Activated T-helper 2 cell treated with anti-CD3 and anti-CD28 coated beads, Interferon-gamma antibody, Interleukin-2, Interleukin-4, amounts not matched to agents 10 μg/mL and 5 μg/mL and 100 μg/mL, durations not matched to agents 14 hours and 24 hours and 36 hours (primary cell): ENCODE measurements at places on chromosomes 7 and 10. TPM values are rescaled to one million over a fixed set of nuclear protein-coding genes. Genes with fewer than 3 reads are reported as not detected.

SEMA4G gene
- 1.3 and 1.6 TPM in 2 replicates for total RNA-seq

KIF5B gene
- total RNA-seq = 76.6 and 79.0 TPM in 2 replicates

MBLAC1 gene
- 2.8 and 2.9 TPM in 2 replicates for total RNA-seq

EMX2 gene
- not detected in 2 replicates for total RNA-seq

SPDYE2 gene
- not detected in 2 replicates for total RNA-seq

DNA sequence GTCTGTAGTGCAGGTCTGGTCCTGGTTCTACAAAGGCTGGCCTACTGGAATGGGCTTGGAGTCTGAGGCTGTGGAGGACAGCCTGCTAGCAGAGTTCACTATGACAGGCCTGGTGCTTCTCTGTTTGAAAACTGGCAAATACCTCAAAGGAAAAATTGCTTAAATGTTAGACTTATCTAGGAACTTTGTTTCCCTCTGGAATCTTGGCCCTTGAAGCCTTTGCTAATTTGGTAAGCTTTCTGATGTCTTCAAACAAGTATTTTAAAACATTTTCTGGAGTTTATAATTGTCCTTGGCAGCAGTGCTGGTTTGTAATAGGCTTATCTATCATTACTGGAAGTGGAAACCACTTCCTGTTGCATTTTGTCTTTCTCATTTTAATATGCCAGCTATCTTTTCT is 139.7 kb downstream of the TMEM26 start:
- no peak for DNase-seq

DNA sequence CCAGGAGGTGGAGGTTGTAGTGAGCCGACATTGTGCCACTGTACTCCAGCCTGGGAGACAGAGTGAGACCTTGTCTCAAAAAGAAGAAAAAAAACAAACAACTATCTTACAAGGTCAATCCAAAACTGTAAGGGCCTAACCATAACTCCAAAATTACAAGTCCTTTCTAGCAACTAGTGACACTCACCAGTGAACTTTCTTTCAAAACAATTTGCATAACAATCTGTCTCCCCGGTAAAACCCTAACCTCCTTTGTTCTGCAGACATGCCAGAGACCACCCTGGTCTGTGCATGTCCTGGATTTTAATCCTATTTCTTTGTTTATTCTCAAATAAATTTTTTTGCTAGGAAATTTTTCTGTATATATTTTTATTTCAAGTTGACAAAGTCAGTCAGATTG is 68.1 kb downstream of the EXOC6 start:
- no peak for DNase-seq

GRCh38 chr10:102231357-102232318 is 5.5 kb downstream of the ELOVL3 start:
- DNase-seq = peak; percentile 69

DNA sequence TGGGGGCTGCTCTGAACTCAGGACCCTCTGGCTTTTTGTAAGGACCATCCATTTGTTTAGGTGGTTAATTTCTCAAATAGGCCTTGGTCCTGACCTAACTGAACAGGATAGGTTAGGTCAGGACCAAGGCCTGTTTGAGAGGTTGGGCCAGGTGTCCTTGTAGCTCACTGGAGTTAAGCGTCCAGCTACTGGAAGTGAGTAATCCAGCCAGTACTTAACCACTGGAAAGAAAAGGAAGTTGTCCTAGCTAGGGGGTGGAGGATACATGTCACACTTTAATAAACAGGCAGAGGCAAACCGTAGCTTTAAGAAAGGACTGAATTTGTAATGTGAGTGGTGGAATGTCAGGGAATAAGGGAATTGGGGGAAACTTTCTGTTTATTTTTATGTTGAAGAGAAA is 96.0 kb downstream of the GPR85 start:
- no peak for DNase-seq

GRCh38 chr7:105756367-105756766 is 120.0 kb downstream of the ATXN7L1 start:
- no peak for DNase-seq
